ENCODE measurements at places on chromosomes 2 and 18. TPM values are rescaled to one million over a fixed set of nuclear protein-coding genes. Genes with fewer than 3 reads are reported as not detected.

DNA sequence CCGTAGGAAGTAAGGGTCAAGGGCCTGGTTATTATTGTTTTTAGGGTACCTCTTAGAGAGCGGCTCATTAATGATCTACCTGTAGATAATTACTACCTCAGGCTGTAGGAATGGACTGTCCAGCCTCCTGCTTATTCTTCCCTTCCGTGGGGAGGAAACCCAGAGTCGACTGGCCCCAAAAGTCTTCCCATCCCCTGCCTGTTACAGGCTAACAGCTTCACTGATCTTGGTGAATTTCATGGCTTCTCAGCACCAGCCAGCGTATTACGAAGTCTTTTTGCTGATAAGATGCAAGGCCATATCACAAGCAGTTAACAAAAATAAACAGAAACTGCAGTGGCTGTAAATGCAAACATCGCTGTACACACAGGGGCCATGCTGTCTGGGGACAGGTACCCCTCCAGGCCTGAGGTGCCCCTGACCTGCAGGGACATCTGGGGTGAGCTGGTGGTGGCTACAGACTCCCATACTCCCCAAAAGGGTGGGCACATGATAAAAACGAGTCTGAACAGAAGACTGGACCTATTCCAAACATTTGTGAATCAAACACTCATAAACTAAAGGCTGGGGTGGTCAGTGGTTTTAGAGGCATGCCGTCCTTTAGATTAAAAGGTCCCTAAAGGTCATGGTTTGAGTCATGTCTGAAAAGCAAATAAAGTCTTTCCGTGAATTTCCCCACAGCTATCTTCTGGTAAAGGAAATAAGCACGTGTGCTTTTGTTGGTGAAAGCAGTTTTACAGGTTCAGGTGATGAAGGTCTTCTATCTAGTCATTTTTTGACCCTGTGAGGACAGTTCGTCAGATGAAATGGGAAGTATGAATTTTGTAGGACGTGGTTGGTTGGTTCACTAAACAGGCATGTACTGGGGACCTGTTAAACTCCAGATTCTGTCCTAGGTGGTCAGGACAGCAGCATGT is 36.7 kb downstream of the TTC39C start:
- DNase-seq = no peak

- DNase-seq = no peak
Observed at GRCh38 chr18:44437603-44438002, 243.1 kb upstream of the SETBP1 start.

- no peak for DNase-seq
Observed at GRCh38 chr2:136014411-136014810, 29.0 kb upstream of the DARS1 start.

GRCh38 chr2:70785137-70785911 is 5.1 kb downstream of the FIGLA start:
- no peak for DNase-seq

DNAJC5G gene
- not detected for total RNA-seq

DNA sequence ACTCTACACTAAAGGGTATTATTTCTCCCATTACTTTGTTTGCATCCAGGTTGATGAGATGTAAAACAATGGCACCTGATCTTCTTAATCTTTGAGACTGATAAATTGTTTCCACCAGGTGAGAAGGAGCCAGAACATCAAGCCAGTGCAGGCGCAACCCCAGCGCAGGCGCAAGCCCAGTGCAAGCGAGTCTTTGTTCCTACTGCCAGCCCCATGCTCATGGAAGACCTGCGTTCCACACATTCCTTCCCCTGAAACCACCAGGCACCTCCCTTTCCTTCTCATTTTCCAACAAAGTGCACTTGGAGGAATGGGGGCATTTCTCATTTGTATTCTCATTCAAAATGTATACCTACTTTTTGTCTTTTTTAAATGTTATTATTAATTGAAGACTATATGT is 188.7 kb upstream of the SMAD2 start:
- DNase-seq = no peak

DNA sequence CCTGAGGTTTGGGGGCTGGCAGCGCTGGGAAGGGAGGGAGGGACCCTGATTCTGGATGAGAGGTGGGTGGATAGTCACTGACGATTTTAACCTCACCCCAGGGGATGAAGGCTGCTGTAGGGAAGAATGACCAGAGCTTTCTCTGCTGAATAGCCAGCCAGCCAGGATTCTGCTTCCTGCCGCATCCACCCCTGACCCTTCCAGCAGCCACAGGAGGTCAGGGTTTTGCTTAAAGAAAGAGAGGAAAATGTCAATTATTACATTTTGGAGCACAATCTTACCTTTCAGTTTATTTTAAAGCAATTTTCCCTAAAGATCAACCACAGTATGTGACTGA is 217.7 kb downstream of the GBX2 start:
- DNase-seq = no peak

ANKRD30B gene
- total RNA-seq = not detected

DNA sequence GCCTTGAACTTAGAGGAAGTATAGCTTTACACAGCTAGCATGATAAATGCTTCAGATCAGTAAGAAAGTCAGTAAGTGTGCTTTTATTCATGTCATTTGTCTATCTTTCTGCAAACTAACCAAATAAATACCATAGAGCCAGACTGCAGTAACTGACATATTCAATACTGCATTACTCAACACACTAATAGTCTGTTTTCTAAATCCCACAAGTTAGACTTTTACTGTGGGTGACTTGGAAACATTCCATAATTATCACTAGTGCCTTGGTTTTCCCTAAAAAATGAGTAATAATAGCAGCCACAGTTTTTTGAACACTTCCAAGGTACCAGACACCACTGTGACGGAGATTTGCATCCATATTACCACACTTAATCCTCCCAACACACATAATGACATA is 33.0 kb downstream of the ACVR1 start:
- no peak for DNase-seq

- DNase-seq = no peak
Observed at GRCh38 chr18:45686891-45687611, 36.9 kb upstream of the SLC14A1 start.

- no peak for DNase-seq
Observed at GRCh38 chr2:202267495-202267894, 1.9 kb downstream of the NOP58 start.

DNA sequence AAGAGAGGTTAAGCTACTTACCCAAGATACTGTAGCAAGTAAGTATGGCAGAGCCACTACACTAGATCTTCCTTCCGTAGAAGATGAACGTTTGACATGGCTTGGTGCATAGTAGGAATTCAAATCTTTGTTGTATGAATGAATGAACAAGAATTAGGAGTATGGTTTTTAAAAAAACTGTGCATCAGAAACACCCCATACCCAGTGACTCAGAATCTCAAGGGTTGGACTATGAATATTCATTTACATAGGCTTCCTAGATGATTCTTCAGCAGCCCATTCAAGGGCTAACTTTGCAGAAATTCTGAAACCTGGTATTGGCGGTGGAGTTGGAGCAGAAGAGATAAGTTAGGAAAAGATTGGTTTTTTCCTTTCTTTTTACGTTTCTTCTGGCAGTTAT is 5.4 kb downstream of the ACTR3 start:
- no peak for DNase-seq

GRCh38 chr2:229257985-229258384 is 13.1 kb downstream of the PID1 start:
- DNase-seq = no peak

FHOD3 gene
- 25.7 TPM for total RNA-seq

KLHL14 gene
- total RNA-seq = 0.29 TPM

MROH2A gene
- total RNA-seq = 9.3 TPM

UGT1A6 gene
- 134 TPM for total RNA-seq

DNA sequence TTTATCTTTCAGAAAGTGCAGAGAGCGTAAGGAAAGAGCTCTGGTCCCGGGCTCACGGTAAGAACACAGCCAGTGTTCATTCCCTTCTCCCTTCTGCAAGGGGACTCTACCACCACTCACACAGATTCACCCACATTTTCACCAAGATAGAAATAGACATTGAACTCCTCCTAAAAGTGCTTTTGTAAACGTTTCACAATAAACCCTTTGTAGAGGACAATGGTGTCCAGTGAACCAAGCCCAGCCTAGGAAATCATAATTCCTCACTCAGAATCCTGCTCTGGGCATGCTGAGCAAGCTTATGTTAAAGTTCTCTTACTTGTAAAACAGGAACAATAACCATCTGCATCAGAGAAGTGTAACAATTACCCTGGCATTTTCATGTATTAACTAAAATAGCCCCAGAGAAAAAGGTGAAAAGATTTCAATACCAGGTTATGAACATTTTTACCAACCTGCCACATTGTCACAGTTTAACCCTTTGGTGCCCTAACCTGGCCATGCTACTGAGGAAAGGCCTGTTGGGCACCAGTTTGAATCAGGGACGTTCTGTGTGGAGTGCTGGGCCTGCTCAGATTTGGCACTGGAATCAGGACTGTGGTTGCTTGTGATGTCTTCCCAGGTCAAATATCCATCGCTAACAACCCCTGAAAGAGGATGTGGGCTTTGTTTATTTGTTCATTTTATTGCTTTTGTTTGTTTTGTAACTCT is 22.5 kb upstream of the NDUFV2 start:
- no peak for DNase-seq

AQP4 gene
- 0.23 TPM for total RNA-seq

- no peak for DNase-seq
Observed at GRCh38 chr2:20532634-20533437, 86.0 kb downstream of the RHOB start.

DNA sequence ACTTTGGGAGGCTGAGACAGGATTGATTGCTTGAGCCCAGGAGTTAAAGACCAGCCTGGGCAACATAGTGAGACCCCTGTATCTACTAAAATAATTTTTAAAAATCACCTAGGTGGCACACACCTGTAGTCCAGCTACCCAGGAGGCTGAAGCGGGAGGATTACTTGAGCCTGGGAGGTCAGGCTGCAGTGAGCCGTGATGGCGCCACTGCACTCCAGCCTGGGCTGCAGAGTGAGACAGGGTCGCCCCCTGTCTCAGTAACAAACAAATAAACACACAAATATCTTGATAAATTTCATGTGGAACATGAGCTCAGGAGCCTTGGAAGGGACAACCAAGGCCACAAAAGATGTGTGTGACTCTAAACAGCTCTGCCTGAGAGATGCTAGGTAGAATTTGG is 11.7 kb upstream of the ANKRD53 start:
- no peak for DNase-seq

FBXO48 gene
- total RNA-seq = 0.96 TPM

DNA sequence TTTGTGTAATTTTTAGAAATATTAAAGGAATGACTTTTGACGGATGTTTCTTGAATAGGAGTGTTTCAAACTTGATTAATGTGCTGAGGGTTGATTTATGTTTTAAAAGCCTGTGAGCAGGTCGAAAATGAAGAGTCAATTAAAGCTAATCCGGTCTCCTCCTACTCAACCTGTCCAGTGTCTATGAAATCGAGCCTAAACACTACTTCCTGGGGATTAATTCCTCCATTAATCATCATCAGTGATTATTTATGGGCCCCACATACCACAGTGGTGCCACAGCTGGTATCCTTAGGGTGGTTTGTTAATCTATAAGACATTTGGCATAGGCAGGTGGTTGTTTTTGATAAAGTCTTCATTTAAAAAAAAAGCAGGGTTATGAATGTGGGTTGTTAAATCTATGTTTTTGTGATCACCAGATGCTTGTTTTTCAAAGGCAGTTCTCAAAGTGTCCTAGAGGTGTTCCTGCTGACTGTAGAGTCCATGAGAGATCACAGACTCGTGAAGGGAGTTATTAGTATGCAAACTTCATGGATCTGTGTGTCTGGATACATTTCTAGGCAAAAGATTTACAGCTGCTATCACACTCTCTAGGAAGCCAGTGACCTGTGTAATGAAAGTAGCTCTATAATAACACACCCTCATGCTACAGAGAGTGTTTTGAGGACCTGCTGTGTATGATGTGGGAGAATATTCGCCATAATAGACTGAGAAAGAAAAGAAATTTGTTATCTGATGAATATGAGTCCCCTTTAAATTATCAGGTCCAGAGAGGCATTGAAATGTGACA is 308.6 kb downstream of the AKAIN1 start:
- DNase-seq = no peak

DNA sequence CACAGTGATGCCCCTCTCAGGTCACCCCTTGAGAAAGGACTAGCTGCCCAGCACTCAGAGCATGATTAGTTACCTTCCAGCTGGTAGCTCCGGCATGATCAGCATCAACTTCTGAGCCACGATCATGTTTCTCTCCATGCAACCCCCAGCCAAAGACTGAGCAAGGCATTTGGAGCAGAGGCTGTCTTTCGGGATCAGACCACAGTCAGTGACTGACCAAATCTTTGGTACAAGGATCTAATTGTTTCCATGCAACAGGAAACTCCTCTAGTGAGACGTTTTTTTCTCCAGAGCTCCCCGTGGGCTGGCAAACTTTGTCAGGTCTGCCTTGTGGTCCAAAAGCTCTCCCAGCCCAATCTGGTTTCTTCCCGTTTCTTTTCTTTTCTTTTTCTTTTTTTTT is 244.3 kb downstream of the METTL4 start:
- DNase-seq = no peak

GRCh38 chr2:240655931-240656886 is 26.5 kb downstream of the AQP12B start:
- no peak for DNase-seq

DNA sequence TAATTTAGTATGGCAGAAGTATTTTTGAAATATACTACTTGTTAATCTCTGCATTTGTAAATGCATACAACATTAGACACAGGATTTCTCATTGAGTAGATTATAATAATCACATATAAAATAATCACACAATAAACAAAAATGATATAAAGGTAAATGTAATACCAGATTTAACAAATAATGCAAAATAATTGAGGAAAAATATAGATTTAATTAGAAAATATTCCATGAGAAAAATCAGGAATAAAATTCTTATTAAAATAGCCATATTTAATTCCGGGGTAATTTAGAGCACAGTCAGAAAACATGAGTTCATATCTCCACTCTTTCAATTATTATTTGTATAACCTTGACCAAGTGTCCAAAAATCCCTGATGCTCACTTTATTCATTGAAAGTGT is 385.9 kb upstream of the SYT4 start:
- DNase-seq = no peak

NYAP2 gene
- total RNA-seq = 1.5 TPM

GRCh38 chr2:53091183-53091582 is 676.4 kb upstream of the CHAC2 start:
- no peak for DNase-seq

DNA sequence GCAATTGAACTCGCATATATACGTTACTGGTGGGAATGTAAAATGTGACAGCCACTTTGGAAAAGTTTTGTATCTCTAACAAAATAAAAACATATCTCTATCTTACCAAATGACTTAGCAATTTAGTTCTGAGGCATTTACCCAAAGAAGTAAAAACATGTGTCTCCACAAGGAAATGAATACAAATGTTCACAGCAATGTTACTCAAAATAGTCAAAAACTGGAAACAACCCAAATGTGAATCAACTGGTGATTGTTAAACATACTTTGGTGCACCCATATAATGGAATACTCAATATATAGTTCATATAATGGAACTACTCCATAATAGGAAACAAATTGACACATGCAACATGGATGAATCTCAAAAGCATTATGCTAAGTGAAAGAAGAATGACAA is 70.4 kb upstream of the DNER start:
- no peak for DNase-seq

All from ureter (tissue), 1 donor.